Calu3 (cell line): ENCODE measurements at places on chromosomes 4 and X.
A peak's percentile ranks its signal among the peaks of the same experiment; 100 is the strongest.

DNA sequence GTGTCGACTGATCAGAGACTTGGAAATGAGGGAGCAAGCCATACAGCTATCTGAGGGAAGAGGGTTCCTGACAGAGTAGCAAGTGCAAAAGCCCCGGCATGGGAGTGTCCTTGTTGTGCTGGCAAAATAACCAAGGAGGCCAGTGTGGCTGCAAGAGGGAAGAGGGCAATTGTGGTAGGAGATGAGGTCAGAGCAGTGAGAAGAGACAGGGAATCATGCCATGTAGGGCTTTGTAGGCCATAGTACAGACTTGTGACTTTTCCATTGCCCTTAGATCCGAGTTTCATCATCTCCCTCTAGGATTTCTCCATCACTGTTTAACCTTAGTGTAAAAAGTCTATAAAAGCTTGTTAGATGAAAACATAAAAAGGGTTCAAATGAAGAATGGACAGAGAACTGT lies 76.2 kb downstream of the DOCK11 start:
- no peak for DNase-seq

DNA sequence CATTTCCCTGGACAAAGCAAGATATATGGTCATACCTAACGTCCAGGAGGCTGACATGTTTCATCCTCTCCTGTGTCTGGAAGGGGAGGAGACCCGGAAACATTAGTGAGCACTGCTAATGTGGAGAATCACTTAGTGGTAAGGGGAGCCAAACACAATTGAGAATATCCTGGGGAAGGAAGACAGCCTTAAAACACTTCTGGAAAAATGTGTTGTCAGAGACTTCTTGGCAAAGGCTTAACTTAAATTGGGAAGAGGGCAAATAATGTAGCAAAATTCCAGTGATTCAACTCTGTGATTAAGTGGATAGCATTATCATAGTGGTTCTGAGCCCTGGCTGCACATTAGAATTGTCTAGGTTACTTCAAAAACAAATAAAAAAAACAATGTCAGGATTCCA lies 39.5 kb downstream of the SPARCL1 start:
- DNase-seq = no peak

DNA sequence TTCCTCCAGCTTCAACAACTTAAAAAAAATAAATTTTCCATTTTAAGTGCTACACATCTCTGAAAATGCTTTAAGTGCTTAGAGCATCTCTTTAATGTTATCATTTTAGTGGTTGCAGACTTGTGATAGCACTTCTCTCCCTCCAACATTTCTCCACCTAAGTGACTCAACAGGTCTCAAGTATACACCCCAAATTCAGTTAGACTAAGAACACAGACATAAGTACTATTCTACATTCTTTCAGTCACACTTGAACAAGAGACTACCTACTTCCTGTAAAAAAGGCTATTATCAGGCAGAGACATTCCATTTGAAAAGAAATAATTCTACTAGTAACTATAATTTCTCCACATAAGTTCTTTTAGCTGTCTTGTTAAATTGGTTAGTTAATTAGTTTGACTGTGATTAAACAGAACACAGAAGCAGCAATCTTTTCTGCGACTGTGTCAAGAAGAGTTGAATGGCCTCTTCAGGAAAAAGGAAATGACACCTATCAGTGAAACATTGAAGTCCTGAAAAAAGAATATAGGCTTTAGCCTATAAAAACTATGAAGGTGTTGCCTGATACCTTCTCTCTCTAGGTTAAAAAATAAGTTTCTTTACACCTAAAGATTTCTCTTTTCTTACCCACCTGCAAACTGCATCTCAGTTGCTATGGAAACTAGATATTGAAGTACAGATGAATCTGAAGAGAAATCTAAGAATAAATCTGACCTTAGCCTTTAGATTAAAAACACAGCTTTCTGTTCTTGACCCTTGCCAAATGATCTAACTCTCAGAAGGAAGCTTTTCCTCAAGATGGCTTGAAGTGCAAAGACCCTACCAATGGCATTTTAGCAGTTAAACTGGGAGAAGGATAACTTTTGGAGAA lies 18.0 kb downstream of the NAF1 start:
- no peak for DNase-seq

DNA sequence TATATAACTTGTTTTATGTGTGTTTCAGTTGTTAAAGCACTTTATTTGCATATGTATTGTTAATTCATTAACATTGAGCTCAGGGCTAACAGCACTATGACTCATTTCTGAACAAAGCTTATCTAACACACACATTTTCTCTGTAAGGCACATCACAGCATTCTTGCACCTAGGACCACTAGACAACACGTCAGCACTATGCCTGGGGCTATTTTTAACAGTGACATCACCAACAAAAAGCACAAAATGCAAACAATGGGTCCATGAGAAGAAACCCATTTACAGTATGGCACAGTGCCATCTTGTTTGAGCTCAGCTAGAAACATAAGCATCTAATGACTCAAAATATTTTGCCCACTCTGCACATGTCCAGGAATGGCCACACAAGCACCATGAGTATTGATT lies 124.4 kb downstream of the RELL1 start:
- DNase-seq = peak; percentile 73

DNA sequence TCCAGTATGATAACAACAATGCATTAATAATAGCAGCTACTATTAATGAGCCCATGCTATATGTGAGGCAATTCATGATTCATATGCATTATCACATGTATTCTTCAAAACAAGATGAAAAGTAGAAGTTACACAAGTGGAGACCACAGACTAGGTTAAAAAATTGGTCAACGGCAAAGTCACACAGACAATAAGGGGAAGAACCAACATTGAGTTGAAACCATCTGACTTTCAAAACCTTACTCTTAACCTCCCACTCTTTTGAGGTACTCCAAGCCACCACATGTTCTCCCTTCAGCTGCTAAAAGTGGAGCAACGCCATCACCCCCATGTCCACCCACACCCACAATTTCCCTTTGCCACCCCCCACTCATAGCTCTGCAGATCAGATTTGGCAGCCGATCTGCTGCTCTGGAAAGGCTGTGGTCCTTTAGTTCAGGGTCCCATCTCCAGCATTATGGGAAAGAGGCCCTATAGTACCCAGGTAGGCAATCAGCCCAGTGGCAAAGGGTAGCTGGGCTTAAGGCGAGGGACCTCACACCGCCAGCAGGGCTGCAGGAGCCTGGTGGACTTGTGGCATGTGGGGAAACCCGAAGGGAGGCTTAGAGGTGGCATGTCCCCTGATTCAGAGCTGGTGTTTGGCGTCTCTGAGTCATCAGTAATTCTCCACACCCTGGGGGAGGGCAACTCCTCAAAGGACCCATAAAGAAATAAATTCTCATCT lies 33.5 kb upstream of the CYBB start:
- peak; percentile 7 for DNase-seq

DNA sequence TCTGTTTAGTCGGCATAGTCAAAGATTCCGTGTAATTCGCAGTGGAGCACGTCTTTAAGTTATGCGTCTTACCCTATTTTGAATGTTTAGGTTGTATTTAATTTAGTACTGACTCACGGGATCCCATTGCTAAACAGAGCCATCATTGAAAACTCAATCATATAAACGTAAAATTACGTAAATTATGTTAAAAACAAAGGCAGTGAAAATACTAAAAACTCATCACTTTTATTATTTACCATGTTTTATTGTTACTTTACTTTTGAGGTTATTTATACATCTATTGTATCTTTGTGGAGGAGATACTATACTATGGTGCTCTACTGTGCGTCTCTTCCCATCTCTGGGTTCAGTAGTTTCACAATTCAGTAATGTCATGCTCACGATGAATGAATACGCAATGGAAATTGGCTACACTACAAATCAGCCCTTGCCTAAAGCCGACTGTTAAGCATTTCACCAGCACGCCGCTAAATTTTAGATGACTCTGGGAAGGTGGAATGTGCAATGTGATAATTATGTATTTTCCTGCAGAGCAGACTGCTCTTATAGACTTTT lies 944 bp downstream of the FUNDC2 start:
- DNase-seq = no peak

DNA sequence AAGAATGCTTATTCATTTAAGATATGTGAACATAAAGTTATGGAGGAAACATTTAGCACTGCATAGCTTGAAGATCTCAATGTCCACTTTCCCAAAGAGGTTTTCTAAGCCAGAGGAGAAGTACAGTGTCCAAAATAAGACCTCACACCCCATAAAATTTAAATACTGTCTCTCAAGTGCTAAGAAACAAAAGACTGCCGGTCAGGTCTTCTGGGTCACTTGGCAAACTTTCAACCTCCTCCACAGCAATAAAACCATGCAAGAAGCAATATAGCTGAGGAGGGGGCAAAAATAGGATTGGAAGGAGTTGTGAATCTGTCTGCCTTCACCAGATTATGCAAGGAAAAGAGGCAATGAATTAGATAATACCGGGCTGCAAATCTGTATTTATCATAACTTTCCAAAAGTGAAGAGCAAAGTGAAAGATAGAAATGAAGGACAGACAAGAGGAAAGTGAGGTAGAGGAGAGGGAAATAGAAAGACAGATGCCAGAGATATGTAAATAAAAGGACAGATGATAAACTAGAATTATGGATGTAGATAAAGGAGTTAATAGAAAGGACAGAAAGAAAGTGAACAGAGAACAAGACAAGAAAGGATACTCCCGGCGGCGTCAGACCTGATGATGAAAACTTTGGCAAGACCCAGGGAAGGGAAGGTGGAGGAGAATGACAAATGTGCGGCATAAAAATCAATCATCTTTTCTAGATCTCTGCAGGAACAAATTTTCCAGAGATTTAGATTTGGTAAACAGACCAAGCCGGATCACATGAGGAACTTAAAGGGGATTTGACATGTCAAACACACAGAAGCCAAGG lies 152.7 kb upstream of the FAM241A start:
- no peak for DNase-seq

- DNase-seq = no peak
Measured at GRCh38 chrX:43423876-43424275, 232.2 kb upstream of the MAOA start.

- DNase-seq = no peak
Measured at GRCh38 chrX:149284616-149285015, 220.5 kb downstream of the IDS start.

GRCh38 chrX:154029439-154029838 lies 9.7 kb upstream of the IRAK1 start:
- DNase-seq = no peak

- DNase-seq = no peak
Measured at GRCh38 chrX:107713543-107714205, 61.9 kb downstream of the TSC22D3 start.

DNA sequence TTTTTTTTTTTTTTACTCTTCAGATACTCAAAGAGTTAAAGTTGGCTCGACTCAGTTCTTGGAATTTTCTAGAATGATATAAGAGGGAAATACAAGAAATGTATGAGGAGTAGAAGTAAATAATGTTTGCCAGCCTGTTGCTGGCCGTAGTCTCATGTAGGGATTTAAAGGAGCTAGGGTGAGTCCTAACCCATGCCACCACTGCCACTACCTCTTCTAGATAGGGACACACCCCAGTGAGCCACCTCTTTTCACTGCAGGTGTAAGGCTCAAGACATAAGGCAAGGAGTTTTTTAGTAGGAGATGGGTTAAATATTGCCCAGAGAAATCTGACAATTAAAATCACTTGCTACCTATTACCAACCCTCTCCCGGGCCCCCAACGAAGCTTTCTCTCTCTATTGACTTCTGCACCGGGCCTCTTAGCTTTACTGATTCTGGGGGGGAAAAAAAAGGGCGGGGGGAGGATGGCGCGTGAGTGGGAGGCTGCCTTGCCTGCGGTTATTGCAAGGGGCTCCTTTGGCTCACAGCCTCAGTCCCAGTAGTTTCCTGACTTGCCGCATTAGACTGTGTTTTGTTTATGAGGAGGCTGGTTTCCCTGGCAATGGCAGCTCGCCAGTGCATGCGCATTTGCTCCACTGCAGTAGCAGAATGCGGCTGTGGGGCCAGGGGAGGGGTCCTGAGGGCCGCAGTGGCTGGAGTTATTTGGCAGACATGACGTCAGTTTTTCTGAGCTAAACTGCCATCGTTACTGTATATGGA lies 3.0 kb downstream of the LINC00632 start:
- DNase-seq = no peak

- DNase-seq = no peak
Measured at GRCh38 chr4:145716661-145717200, 36.8 kb downstream of the C4orf51 start.

- DNase-seq = no peak
Measured at GRCh38 chr4:11484531-11484930, 55.8 kb upstream of the HS3ST1 start.
